ENCODE measurements at places on chromosomes 2 and 18.

DNA sequence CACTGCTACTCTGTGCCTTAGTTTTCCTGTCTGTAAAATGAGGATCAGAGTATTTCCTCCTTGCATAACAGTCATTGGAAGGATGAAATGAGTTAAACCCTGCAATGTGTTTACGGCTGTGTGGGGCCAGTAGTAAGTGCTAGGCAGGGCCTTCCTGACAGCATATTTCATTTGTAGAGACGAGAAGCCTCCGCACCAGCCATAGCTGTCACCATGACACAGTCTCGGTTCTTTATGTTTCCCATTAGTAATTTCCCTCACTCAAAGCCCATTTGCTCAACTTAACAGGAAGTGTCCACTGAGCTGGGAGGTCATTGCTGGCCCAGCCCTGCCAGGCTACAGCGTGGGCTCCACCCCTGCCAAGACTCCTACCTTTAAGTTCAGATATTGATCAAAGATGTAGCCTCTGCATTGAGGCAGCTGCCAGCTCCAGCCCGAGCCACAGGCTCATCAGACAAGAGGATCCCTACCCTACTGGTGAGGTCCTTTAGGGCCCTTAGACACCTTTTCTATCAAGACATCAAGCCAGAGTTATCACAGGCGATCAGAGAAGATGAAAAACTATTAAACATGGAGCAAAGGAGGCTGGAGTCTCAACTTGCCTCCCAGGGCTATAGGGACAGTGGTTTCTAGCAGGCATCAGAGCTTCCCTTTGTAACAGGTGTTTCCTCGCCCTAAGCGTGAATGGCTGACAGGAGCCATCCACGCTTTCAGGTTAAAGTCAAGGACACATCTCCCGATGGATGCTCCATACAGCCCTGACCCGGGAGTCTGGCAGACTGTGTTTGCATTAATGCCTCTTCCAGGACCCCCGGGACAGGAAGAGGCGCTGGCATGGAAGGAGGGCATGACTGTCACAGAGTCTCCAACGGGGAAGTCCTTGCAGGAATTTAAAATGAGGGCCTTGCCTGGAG, 251.7 kb downstream of the NDUFA10 start:
- no peak for DNase-seq
- no peaks in the 10 kb centered on the region for H3K27me3 ChIP-seq
- H3K36me3 ChIP-seq: no peaks in the 10 kb centered on the region
- H3K27ac ChIP-seq: no peak overlapping the region

DNA sequence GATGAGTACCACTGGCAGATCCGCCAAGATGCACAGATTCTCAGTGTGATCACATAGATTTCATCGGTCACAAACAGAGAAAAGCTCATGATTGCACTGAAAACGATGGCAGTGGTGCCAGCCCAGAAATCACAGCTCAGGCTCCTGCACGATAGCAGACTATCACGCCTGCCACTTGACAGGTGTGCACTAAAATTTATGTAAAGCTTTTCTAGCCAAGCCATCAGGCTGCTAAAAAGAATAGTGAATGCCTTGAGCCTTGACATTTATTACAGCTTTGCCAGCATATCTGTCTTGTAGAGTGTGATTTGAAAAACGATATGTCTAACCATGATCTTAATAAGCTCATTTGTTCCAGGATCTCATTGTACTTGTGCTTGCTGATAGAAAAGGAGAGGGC, 409.5 kb upstream of the CWC22 start:
- no peak overlapping the region for H3K27ac ChIP-seq
- no peaks in the 10 kb centered on the region for H3K4me1 ChIP-seq
- DNase-seq: no peak
- H3K36me3 ChIP-seq: no peaks in the 10 kb centered on the region

DNA sequence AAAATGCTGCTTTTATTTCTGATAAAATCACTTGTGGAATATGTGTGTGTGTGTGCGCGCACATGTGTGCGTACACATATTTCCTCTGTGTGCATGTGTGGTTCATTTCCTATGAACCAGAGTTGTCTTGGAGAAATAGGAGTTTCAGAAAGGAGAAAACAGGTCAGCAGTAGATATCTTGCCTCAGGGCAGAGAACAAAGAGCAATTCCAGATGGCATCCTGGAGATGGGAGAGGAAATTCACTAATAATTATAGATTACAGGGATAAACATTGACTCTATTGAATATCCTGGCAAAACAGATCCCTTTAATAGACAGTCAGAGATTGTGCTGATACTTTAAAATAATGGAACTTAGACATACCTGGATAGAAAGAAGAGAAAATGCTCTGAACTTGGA, 298.0 kb downstream of the TRIB2 start:
- no peak overlapping the region for H3K27ac ChIP-seq
- no peaks in the 10 kb centered on the region for H3K27me3 ChIP-seq
- no peaks in the 10 kb centered on the region for H3K4me1 ChIP-seq
- DNase-seq: no peak

- H3K4me1 ChIP-seq: no peaks in the 10 kb centered on the region
- DNase-seq: no peak
- no peaks in the 10 kb centered on the region for H3K27me3 ChIP-seq
- H3K36me3 ChIP-seq: no peaks in the 10 kb centered on the region
Measured at GRCh38 chr2:12259493-12259892, 457.2 kb upstream of the TRIB2 start.

DNA sequence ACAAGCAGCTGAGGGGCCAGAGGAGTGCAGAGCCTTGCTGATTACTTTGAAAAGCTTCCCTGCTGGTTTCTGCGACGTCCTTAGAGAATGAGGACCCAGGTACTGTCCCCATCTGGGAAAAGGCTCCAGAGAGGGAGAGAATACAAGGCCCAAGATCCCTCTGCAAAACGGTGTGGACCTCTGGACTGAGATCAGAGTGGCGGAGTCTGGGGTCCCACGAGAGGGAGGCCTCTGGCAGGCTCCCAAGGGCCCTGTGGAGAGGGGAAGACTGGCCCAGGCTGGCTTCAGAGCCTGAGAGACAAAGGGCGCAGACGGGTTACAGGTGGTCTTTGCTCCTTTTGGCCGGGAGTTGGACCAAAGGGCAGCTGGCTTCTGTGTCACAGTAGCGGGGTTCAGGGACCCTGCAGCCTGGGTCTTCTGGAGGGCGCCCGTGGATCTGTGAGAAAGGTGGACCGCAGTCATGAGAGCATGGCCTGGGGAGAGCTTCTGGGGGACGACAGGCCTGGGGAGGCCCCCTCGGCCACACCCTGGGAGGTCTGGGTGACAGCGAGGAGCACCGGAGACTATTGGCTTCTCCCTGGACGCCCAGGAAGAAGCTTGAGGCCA, 805 bp downstream of the SNORC start:
- no peak overlapping the region for H3K27ac ChIP-seq
- peaks cover 4% of the 10 kb centered on the region for H3K27me3 ChIP-seq

GRCh38 chr2:172086241-172087206, 1.2 kb downstream of the DLX1 start:
- no peak for DNase-seq
- peaks cover 87% of the 10 kb centered on the region for H3K27me3 ChIP-seq
- H3K4me3 ChIP-seq: no peak overlapping the region
- no peaks in the 10 kb centered on the region for H3K36me3 ChIP-seq
- no peak overlapping the region for H3K27ac ChIP-seq
- H3K4me1 ChIP-seq: peaks cover 7% of the 10 kb centered on the region

DNA sequence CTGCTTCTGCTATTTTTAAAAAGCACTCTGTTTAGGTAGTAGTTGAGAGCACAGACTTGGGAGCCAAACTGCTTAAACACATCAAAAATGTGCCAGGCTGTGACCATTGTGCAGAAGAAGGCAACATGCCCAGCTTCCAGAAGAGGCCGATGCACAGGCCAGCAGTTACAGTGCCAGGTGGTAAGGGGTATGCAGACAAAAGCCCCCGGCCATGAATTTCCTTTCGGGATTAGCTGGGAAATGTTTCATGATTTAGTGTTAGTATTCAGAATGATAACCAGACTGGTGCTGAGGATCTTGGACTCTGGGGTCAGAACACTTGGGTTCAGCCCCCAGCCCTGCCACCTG, 40.0 kb upstream of the ATG16L1 start:
- no peak overlapping the region for H3K4me3 ChIP-seq
- no peak for DNase-seq
- peaks cover 6% of the 10 kb centered on the region for H3K4me1 ChIP-seq
- no peaks in the 10 kb centered on the region for H3K36me3 ChIP-seq
- H3K27ac ChIP-seq: no peak overlapping the region

GRCh38 chr2:132974467-132975095, 304.6 kb upstream of the LYPD1 start:
- no peak overlapping the region for H3K27ac ChIP-seq
- H3K36me3 ChIP-seq: no peaks in the 10 kb centered on the region
- H3K27me3 ChIP-seq: no peaks in the 10 kb centered on the region
- no peak for DNase-seq
- H3K4me3 ChIP-seq: no peak overlapping the region
- no peaks in the 10 kb centered on the region for H3K4me1 ChIP-seq

DNA sequence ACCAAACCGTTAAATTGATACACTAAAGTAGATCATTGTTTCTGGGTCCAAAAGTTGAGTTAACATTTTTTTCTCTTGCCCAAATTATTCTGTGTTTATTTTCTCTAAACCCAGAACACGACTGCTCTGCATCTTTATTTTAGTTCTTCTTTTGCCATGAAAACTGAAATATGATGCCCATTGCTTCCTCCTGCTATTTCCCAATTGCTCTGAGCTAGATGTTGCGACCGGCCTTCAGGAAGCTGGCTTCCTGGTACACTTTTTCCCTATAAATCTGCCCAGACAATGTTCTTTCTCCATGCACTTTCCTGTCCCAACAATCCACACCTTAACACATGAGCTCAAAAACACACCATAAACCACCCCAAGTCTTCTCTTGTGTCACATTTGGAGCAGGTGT, 501.4 kb downstream of the FBXO15 start:
- DNase-seq: no peak
- no peak overlapping the region for H3K4me3 ChIP-seq
- no peak overlapping the region for H3K27ac ChIP-seq
- H3K36me3 ChIP-seq: no peaks in the 10 kb centered on the region
- no peaks in the 10 kb centered on the region for H3K4me1 ChIP-seq
- no peaks in the 10 kb centered on the region for H3K27me3 ChIP-seq

DNA sequence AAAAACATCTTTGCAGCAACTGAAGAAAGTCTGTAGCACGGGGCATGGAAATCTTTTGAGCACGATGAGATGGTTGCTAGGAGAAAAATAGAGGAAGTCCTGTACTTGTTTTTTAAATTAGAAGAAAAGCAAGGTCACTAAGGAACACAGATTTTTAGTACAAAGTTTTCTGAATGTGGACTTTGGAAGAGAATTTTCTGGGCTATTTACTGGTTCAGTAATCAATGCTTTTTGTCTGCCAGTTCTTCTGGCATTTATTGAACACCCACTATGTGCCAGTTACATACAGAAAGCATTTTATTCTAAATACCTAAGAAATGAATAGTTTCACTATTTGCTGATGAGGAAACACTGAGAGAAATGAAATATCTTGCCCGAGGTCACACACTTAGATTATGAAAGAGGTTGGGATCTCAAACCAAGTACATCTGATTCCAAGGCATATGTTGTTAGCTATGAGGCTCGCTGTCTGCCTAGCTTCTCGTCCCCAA, 15.6 kb upstream of the MAP3K20 start:
- no peaks in the 10 kb centered on the region for H3K36me3 ChIP-seq
- no peak overlapping the region for H3K27ac ChIP-seq
- no peaks in the 10 kb centered on the region for H3K27me3 ChIP-seq
- DNase-seq: no peak
- no peaks in the 10 kb centered on the region for H3K4me1 ChIP-seq

- H3K27me3 ChIP-seq: no peaks in the 10 kb centered on the region
- no peaks in the 10 kb centered on the region for H3K36me3 ChIP-seq
- no peak overlapping the region for H3K27ac ChIP-seq
- no peaks in the 10 kb centered on the region for H3K4me1 ChIP-seq
- H3K4me3 ChIP-seq: no peak overlapping the region
- DNase-seq: no peak
Measured at GRCh38 chr2:89767572-89768435, 1076.3 kb downstream of the RPIA start.

GRCh38 chr2:206851521-206851920, 86.1 kb downstream of the FASTKD2 start:
- H3K4me1 ChIP-seq: no peaks in the 10 kb centered on the region
- no peaks in the 10 kb centered on the region for H3K36me3 ChIP-seq
- H3K4me3 ChIP-seq: no peak overlapping the region
- no peaks in the 10 kb centered on the region for H3K27me3 ChIP-seq
- H3K27ac ChIP-seq: no peak overlapping the region

- no peak for DNase-seq
- no peaks in the 10 kb centered on the region for H3K4me1 ChIP-seq
- no peaks in the 10 kb centered on the region for H3K27me3 ChIP-seq
- no peak overlapping the region for H3K4me3 ChIP-seq
- no peaks in the 10 kb centered on the region for H3K36me3 ChIP-seq
- no peak overlapping the region for H3K27ac ChIP-seq
Measured at GRCh38 chr2:101466426-101466825, 8.5 kb downstream of the RFX8 start.

GRCh38 chr2:217370391-217370790, 510.5 kb upstream of the TNP1 start:
- DNase-seq: no peak
- H3K4me3 ChIP-seq: no peak overlapping the region
- no peaks in the 10 kb centered on the region for H3K4me1 ChIP-seq
- H3K36me3 ChIP-seq: no peaks in the 10 kb centered on the region
- no peak overlapping the region for H3K27ac ChIP-seq

DNA sequence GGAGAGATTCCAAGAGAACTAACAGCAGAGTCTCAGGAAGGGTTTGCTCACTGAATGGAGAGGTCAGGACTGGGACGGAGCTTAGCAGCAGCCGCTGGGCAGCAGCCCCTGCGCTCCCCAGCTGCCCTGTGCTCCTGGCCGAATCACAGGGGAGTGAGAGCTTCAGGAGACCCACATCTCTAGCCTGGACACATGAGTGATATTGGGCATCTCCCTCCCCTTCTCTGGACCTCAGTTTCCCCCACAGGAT, 511 bp downstream of the MATN3 start:
- no peak for DNase-seq
- no peak overlapping the region for H3K27ac ChIP-seq
- H3K4me3 ChIP-seq: peak overlapping the region; percentile 84
- no peaks in the 10 kb centered on the region for H3K4me1 ChIP-seq
- no peaks in the 10 kb centered on the region for H3K36me3 ChIP-seq
- H3K27me3 ChIP-seq: no peaks in the 10 kb centered on the region

DNA sequence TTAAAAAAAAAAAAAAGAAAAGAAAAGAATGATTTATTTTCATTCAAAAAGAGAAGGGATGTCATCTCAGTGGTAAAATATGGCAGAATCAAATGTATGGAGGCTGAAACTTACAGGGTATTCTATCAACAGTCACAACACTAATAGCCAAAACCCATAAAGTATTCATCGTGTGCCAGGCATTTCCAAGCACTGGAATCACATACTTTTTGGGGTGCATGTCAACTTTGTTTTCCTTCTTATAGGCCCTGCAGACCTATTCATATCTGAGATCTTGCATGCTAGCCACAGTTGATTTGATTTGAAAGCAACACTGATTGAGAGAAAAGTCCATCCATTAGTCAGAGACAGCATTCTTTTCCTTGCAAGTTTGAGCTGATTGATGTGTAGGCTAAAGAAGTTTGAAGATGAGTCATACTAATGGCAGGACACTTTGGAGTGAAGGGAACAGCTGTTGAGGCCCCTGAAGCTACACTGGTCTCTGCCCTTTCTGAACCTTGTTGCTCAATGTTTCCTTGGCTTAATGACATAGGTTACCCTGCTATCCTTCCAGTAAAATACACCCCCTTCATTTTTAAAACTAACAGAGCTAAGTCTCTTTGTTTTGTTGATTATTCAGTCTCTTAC, 22.0 kb downstream of the KATNAL2 start:
- H3K4me3 ChIP-seq: no peak overlapping the region
- no peak for DNase-seq
- peaks cover 3% of the 10 kb centered on the region for H3K4me1 ChIP-seq

GRCh38 chr18:78969574-78970315, 9.9 kb upstream of the SALL3 start:
- H3K27me3 ChIP-seq: peaks cover 33% of the 10 kb centered on the region
- peaks cover 3% of the 10 kb centered on the region for H3K4me1 ChIP-seq
